ENCODE measurements at places on chromosomes 7 and 10.

DNA sequence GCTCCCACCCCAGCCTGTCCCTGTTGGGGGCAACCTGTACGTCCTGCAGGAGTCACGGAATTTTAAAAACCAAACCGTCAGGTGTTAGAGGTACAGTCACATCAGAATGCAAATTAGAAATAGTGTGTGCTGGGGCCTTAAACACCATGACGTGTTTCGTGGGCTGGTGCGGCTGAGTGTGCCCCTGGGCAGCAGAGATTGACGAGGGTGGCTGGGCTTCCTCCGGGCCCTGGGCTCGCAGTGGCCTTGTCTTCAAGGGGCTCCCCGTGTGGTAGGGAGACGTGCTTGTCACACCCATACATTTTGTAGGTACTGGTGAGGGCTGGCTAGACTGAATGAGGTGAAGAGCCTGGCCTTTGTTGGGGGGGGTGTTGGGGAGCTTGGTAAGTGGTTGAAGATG is 7.6 kb downstream of the MGMT start:
- no peak for DNase-seq

DNA sequence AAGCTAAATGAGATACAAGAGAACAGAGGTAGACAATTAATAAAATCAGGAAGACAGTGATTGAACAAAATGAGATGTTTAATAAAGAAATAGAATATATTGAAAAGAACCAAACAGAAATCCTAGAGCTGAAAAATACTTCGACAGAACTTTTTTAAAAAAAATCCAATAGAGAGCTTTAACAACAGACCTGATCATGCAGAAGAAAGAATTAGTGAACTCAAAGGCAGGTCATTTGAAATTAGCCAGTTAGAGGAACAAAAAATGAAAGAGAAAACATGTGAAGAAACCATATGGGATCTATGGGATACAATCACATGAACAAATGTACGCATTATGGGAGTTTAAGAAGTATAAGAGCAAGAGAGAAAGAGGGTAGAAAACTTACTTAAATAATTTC is 37.3 kb upstream of the ADRA2A start:
- DNase-seq: no peak

GRCh38 chr7:128933180-128933891 is 4.4 kb upstream of the IRF5 start:
- no peak for DNase-seq

DNA sequence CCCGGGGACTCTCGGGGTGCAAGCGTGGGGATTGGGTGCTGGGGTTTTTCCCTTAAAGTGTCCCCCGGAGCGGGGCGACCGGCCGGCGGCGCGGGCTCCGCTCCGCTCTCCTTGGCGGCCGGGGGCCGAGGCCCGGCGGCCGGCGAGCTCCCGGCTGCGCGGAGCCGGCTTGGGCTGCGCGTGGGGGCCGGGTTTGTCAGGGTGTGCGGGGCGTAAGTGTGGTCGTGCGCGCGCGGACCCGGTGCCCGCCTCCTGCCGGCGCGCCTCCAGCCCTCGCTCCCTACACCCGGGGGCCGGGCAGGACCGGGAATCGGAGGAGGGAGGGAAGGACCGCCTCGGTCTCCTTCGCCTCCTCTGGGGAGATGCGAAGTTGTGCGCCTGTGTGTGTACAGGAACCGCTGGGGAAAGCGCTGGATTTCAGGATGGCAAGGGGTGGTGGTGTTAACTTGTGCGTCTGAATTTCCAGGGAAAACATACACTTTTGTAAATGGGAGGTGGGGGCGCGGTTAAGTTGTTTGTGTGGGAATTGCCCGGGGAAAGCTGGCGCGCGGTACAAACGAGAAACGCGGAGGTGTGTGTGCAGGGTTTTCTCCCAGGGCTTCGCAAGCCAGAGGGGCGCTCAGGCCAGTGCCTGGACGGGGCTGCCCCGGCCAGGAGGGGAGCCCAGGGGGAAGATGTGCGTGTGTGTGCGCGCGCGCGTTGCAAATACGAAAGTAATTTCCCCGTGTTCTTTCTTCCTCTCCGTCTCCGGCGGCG is 737 bp downstream of the ZMIZ1 start:
- DNase-seq: no peak

DNA sequence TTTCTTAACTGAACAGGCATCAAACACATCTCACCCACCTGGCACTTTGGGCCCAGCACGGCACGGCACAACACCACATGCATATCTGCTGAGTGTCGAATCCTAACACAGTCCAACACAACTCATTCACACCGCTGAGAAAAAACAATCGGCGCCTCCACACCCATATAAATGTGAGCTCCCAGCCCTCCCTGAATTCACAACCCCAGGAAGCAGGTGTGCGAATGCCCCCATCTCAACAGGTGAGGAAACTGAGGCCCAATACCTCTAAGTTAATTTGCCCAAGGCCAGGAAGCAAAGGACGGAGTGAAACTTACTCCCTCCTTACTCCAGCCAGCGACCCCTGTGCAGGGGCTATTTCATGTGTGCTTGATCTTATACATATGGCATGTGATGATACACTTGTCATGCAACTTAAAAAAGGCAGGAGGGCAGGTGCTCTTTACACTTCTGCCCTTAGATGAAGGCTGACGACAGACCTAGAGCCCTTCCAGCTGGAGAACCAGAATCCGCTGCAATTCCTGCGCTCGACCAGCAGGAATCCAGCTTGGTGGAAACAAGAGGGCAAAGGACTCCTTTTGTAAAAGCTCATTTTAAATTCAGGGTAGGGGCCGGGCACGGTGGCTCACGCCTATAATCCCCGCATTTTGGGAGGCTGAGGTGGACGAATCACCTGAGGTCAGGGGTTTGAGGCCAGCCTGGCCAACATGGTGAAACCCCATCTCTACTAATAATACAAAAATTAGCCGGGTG is 116.0 kb downstream of the LARP4B start:
- DNase-seq: no peak

DNA sequence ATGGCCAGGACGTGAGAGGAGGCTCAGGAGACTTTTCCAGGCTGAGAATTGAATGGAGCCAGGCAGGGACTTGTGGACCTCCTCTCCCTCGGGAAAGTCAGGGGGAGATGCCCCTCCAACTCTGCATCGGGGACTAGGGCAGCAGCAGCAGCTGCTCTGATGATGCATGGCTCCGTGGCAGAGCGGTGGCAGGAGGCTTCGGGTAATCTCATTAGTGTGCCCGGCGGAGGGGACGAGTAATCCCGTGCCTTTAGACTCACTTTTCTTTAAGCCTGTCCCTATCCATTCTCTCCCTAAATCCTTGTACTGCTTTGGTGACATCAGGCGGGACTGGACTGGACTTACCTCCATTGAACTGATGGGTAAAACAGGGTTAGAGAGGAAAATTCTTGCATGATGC is 75.1 kb downstream of the ZMIZ1 start:
- DNase-seq: no peak

- no peak for DNase-seq
Measured at GRCh38 chr7:21243265-21243664, 184.6 kb upstream of the SP4 start.

- DNase-seq: no peak
Measured at GRCh38 chr10:32341596-32341995, 5.4 kb downstream of the EPC1 start.

DNA sequence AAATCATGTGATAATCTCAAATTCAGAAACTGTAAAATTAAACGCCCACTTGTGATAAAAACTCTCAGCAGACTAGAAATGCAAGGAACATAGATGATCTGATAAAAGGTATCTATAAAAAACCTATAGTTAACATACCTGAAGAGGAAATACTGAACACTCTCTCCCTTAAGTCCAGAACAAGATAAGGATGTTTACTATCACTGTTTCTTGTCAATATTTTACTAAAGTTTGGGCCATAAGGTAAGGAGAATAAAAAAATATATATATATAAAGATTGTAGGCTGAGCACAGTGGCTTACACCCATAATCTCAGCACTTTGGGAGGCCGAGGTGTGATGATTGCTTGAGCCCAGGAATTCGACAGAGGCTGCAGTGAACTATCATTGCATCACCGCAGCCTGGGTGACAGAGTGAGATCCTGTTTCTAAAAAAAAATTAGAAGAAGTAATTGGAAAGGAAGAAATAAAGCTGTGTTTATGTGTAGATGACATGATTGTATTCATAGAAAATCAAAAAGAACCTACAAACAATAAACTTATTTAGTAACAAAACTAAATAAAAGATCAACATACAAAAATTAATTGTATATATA is 28.4 kb downstream of the MPLKIP start:
- DNase-seq: no peak

DNA sequence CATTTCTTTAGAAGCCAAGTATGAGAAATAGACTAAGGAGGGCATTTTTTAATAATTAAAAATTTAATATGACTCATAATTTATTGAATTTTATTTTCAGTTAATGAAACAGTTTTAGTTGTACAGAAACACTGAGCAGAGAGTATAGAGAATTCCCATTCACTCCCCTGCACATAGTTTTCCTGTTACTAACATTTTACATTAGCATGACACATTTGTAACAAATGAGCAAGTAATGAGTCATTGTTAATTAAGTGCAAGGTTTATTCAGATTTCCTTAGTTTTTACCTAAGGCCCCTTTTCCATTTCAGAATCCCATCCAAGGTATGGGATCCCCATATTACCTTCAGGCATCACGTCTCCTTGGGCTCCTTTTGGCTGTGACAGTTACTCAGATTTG is 271.5 kb upstream of the FZD8 start:
- DNase-seq: no peak

DNA sequence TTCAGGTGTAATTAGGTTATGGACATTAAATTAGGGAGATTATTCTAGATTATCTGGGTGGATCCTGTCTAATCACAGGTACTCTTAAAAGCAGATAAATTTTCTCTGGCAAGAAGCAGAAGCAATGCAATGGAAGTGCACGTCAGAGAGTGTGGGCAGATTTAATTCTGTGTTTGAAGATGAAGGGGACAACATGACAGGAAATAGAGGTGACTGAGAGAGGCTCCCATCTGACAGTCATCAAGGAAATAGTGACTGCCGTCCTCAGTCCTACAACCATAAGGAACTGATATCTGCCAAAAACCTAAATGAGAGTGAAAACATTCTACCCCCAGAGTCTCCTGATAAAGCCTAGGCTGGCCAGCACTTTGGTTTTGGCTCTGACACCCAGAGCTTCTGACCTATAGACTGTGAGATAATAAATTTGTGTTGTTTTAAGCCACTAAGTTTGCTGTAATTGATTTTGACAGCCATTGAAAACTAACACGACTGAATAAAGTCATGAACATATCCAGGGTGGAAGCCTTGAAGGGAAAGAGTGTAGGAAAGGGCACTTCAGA is 30.5 kb upstream of the DDX50 start:
- no peak for DNase-seq

- DNase-seq: no peak
Measured at GRCh38 chr10:113970641-113971040, 73.0 kb upstream of the ADRB1 start.

DNA sequence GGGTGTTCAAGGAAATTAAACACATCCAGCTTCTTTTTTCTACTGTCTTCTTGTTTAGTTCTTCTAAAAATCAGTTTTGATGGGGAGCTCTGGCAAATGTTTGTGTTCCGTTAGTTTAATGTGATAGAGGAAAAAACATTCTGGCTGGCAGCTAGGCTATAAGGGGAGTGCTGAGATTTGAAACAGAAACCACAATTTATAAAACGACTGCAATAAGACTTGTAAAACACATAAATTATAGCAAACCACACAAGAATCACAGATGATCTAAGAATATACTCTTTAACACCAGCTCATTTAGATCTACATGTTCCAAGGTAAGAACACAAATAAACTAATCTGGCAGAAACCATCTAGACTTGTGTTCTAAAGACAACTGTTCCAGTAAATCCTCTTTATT is 425.5 kb downstream of the CNTNAP2 start:
- DNase-seq: no peak

DNA sequence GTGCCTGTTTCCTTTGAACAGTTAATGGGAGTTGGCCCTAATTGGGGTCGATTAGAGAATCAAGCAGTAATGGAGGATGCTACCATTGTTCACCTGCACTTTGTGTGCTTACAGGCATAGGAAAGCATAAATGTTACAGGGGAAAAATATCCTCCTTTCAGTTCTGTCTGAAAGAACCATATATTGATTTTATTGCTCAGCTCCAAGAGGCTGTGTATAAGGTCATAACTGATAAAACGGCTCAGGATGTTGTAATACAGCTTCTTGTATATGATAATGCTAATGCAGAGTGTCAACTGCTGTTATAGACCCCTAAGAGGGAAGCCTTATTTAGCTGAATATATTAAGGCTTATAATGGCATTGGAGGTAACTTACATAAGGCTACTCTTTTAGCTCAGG is 32.9 kb upstream of the AKR1C2 start:
- DNase-seq: no peak

DNA sequence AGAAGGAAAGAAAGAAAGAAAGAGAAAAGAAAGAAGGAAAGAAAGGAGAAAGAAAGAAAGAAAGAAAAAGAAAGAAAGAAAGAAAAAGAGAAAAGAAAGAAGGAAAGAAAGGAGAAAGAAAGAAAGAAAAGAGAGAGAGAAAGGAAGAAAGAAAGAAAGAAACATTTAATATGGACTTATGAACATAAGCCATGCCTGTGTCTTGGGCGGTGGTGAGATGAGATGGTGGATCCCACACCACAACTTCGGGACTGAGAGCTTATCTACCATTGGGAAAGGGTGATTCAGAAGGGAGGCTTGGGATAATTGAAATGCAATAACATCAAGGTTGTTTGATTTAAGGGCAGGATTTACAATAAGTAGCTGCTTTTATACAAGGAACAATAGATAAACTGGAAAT is 843.9 kb upstream of the AUTS2 start:
- DNase-seq: no peak

DNA sequence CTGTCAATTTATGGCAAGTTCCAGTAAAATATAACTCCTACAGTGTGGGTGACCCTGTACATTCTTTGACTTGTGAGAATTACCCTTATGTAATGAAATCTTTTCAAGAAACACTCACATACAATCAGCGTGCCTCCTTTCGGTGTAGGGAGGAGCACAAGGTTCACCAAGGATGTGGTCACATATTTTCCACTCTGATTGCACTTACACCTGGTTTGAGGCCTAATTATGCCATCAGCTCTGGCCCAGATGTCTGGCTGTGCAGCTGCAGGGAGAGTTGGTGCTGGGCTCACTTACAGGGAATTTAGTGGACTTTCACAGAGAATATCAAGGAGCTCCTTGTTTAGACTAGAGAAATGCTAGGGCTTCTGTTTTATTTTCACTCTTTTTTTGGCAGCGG is 146.0 kb upstream of the STEAP4 start:
- no peak for DNase-seq

GRCh38 chr10:13865758-13866491 is 279.2 kb downstream of the PRPF18 start:
- no peak for DNase-seq

- no peak for DNase-seq
Measured at GRCh38 chr7:104136981-104137380, 70.8 kb downstream of the ORC5 start.
